ENCODE measurements at places on chromosomes 12 and 14.

DNA sequence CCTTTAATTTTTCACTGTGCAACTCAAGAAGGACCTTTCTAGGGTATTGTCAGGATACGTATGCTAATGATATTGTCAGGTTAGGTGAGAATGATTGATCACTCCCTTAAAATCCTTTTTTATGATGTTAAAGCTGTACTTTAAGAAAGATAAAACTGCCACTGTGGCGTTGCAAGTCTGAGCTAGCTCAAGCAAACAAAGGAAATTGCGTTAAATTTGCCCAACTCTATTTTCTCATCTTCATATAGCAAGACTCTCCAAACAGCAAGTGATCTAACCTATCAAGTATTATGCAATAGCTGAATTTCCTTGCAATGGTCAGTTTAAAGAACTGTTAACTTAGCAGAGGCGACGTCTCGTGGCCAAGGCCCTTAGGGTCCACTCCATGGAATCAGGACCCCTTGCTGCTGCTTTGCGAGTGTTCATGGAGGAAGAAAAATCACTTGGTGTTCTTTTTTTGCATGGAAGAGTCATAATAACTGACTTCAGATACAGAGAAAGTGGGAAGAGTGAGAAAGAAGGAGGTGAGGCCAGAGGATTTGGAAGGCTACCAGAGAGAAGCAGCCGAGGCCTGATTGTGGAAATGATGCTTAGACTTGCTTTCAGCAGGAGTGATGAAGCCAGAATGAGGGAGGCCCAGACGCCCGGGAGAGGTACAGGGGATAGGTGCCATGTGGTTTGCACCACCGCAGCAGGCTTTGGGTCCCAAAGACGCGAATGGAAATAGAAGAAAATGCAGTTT is 2.5 kb downstream of the TRAF3 start:
- no peak for DNase-seq

DNA sequence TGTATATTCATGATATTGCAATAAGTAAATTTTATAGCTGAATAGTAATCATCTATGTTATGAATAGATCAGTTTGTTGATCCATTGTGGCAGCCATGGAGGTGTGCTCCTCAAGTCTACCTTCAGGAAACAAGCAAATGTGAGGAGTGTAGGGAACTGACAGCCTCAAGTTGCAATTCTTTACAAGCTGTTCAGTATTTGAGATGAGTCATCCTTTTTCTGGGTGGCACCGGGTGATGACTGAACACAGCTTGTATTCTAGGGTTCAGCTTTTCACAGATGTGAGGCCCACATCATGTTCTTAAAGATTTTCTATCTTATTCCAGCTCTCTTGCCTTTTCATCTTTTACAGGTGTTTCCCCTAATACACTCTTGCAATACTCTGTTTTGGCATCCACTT is 452.4 kb downstream of the KCNH5 start:
- DNase-seq: no peak

- DNase-seq: no peak
Observed at GRCh38 chr14:93104961-93105360, 10.8 kb downstream of the ITPK1 start.

DNA sequence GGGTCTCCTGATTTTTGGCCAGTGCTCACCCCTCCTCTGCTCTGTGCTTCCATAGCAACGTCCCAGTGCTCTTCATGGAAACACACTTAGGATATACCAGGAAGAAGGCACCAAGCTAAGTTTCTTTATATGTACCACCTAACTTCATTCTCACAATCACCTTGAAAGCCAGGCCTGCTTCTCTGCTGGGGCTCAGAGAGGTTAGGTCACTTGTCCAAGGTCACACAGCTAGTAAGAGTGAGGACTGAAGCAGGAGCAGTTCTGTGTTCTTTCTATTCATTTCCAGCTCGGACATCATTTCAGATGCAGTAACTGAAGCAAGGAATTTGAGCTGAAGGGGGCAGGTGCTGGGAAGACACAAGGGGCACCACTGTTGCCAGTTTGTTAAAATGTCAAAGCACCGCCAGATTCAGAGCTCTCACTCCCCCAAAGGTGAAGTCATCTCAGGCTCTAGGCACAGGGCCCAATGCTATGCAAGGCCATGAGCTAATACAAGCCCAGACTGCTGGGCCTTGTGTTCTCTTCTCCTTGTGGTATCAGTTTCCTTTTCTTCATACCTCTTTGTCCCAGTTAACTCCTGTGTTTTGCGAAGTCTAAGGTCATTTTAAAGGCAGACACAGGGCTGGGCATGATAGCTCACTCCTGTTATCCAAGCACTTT is 19.7 kb upstream of the YY1 start:
- no peak for DNase-seq

- no peak for DNase-seq
Observed at GRCh38 chr12:116141110-116141832, 136.2 kb downstream of the MED13L start.

GRCh38 chr14:73426877-73427276 is 31.5 kb downstream of the NUMB start:
- no peak for DNase-seq

DNA sequence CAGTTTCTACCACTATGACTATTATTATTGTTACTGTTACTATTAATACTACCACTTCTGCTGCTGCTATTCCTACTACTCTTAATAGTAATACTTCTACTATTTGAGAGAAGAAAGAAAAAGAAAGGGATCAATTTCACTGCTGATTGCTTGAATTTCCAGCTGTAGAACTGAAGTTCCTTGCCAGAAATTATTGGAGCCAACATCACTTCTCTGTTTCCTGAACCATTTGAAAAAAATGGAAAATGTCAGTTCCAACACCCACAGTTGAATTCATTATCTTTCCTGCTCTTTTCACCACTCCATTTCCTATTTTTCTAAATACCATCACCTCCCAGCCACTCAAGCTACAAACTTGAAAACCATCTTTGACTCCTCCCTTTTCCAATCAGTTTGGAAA is 54.1 kb upstream of the PIK3C2G start:
- no peak for DNase-seq

DNA sequence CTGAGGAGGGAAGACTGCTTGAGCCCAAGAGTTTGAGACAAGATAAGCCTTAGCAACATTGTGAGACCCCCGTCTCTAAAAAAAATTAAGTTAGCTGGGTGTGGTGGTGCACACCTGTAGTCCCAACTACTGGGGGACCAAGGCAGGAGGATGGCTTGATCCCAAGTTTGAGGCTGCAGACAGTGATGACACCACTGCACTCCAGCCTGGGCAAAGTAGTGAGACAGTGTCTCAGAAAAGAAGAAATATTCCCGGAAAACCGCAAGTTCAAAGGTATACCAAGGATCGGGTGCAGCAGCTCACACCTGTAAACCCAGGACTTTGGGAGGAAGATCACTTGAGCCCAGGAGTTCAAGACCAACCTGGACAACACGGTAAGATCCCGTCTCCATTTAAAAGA is 5.8 kb downstream of the PTGES3 start:
- no peak for DNase-seq

DNA sequence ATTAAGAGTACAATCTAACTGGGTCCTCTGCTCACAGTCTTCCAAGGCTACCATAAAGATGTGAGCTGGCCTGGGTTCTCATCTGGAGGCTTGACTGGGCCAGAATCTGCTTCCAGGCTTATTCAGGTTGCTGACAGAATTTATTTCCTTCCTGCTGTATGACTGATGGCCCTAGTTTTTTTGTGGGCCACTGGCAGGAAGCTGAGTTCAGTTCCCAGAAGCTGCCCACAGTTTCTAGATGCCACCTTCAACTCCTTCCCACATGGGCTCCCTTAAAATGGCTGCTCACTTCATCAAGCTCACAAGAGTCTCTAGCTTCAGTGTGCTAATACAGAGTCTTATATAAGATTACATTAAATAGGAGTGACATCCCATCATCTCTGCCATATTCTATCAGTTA is 121.7 kb upstream of the CAND1 start:
- DNase-seq: no peak

DNA sequence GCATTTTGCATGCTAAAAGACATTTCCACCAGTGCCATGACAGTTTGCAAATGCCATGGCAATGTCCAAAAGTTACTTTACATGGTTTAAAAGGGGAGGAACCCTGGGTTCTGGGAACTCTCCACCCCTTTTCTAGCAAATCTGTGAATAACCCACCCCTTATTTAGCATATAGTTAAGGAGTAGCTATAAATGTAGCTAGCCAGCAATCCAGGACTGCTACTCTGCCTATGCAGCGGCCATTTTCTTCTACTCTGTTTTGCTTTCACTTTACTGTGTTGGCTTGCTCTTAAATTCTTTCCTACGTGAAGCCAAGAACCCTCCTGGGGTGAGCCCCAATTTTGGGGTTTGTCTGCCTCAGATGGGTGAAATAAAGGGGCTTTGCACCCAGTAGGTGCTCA is 141.0 kb downstream of the PTPN11 start:
- no peak for DNase-seq

DNA sequence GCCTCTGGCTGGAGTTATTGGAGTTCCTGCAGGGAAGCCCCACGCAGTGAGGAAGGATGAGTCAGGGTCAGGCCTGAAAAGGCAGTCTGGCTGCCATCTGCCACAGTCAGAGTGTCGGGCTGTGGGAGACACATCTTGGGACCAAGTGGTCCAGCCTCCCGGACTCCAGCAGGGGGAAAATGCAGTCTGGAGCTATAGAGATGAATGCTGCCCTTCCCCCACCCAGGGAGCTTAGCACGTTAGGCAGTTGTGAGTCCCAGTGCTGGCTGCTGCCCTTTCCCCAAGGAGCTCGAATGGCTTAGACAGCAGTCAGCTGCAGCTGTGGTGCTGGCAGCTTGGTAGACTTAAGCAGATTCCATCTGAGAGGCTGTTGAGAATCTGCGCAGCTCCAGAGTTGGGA is 8.2 kb upstream of the NTS start:
- DNase-seq: no peak

DNA sequence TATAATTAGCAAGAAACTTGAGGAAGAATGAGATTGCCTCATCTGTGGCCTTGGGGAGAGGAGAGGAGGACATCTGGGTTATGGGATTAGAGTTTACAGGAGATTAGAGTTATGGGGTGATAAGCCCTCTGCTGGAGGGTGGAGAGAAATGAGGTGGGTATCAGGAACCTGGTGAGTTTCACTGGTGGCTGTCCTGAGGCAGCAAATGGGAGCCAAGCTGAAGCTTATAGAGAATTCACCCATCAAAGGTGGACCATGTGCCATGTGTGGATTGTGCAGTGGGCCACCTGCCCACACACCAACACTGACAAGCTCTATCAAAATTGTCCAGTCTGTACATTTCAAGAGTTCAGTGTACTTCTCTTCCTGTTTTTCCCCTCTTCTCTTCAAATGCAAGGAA is 135.3 kb downstream of the AEBP2 start:
- DNase-seq: no peak

Data from activated CD4-positive, CD25-positive, alpha-beta regulatory T cell (primary cell).